ENCODE measurements at places on chromosomes 4 and X.
A peak's percentile ranks its signal among the peaks of the same experiment; 100 is the strongest.

GRCh38 chrX:43527801-43528200 lies 128.3 kb upstream of the MAOA start:
- no peak for DNase-seq

DNA sequence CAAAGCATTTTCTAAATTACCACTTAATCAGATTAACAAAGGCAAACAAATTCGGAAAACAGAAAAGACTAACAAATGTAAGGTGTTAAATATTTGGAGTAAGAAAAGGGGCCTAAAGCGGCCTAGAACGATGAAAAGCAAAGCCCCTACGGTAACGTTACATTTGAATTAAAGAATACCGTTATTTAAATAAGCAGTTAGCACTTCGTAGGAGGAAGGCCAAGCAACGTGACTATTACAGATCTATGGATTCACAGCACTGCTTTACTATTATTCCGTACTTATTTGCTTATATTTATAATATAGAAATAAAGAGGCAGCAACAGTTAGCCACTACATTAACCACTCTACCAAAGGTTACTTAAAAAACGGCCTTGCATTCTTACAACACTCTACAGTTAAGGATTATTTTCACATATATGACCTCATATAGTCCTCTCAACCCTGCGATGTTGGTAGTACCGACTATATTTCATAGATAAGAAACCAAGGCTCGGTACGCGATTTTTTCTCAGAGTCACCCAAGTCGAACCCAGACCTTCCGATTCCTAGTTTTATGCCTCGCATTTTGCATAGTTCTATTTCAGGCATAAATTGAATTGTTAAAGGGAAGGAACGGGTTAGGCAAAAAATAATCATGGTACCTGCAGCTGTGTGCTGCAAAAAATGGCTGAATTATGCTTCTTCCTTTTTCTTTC lies 2.9 kb downstream of the KLHL15 start:
- DNase-seq, result peak; percentile 39

GRCh38 chr4:177235026-177235425 lies 74.6 kb upstream of the NEIL3 start:
- DNase-seq, result no peak

DNA sequence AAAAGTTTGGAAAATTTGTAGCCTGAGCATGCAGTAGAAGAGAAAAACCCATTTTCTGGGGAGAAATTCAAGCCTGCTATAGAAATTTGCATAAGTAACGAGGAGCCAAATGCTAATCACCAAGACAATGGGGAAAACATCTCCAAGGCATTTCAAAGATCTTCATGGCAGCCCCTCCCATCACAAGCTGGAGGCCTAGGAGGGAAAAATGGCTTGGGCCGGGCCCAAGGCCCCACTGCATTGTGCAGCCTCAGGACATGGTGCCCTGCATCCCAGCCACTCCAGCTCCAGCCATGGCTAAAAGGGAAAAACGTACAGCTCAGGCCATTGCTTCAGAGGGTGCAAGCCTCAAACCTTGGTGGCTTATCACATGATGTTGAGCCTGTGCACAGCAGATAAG lies 87.7 kb downstream of the SHROOM4 start:
- no peak for DNase-seq
